Esophagus muscularis mucosa (tissue), 4 donors: ENCODE measurements at places on chromosomes 1 and 21. TPM values are rescaled to one million over a fixed set of nuclear protein-coding genes. Genes with fewer than 3 reads are reported as not detected.

The HSD11B1 gene
- total RNA-seq = 5.4 TPM

GRCh38 chr1:20404466-20404865 is 81.5 kb downstream of the CAMK2N1 start:
- no peak for DNase-seq

The UTS2 gene
- total RNA-seq = not detected

- DNase-seq = peak; percentile 94
These were observed 1.1 kb downstream of the LAMB3 start for GRCh38 chr1:209651138-209651587.

- no peak for DNase-seq
These were observed 71.4 kb downstream of the DIRAS3 start for GRCh38 chr1:67978890-67979516.

- peak; percentile 57 for DNase-seq
These were observed 3.3 kb downstream of the AMPD2 start for GRCh38 chr1:109622895-109623294.

- no peak for DNase-seq
These were observed 29.5 kb downstream of the TGFB2 start for GRCh38 chr1:218374401-218375353.

The ERRFI1 gene
- 541 TPM for total RNA-seq

DNA sequence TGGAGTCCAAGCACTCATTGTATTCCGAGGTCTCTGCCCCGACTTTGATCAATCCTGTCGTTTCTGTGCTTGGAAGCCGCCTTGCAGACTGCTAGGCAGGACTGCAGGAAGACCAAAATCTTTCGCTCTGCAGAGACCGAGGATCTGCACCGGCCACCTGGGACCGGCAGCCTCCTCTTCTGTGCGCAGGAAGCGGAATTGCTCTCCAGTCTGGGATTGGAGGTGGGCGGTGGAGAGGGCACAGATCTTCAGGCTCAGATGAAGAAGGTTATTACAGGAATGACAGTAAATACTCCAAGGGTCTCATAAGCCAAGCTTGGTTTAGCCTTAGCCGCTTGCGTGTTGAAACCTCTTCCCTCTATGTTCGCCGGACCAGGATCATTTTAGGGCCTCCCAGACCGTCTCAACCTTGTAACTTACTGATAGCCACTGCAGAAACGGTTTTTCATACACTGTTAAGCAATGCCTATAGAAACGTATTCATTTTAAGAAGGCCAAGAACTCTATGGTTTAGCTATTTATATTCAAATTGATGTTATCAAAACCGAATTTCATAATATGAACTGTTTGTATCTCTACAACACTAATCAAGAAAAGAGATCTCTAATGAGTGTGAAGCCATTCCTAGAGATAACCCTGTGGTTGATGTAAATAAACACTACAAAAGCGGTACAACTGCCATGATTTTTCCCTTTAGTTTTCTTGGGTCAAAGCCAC is 1.1 kb downstream of the MIA3 start:
- no peak for DNase-seq

- DNase-seq = no peak
These were observed 834.0 kb downstream of the USP25 start for GRCh38 chr21:16563795-16564194.

GRCh38 chr1:117097443-117097842 is 24.1 kb downstream of the TRIM45 start:
- no peak for DNase-seq

GRCh38 chr1:88350648-88351047 is 333.4 kb upstream of the PKN2 start:
- DNase-seq = no peak

GRCh38 chr1:113976609-113977278 is 2.5 kb upstream of the OLFML3 start:
- no peak for DNase-seq

- DNase-seq = no peak
These were observed 957.0 kb downstream of the AMY1C start for GRCh38 chr1:104706631-104707147.

GRCh38 chr1:224851210-224851847 is 78.1 kb upstream of the DNAH14 start:
- no peak for DNase-seq

GRCh38 chr1:19121192-19121591 is 88.9 kb downstream of the UBR4 start:
- no peak for DNase-seq

GRCh38 chr1:238779716-238780115 is 606.7 kb upstream of the CHRM3 start:
- no peak for DNase-seq

- no peak for DNase-seq
These were observed 107.7 kb upstream of the ZNF648 start for GRCh38 chr1:182169203-182169602.

The USP16 gene
- 39.9 TPM for total RNA-seq

The CDK11B gene
- 36.4 TPM for total RNA-seq

- no peak for DNase-seq
These were observed 25.0 kb downstream of the VASH2 start for GRCh38 chr1:212975111-212975918.

GRCh38 chr1:88191917-88192316 is 492.2 kb upstream of the PKN2 start:
- DNase-seq = no peak

DNA sequence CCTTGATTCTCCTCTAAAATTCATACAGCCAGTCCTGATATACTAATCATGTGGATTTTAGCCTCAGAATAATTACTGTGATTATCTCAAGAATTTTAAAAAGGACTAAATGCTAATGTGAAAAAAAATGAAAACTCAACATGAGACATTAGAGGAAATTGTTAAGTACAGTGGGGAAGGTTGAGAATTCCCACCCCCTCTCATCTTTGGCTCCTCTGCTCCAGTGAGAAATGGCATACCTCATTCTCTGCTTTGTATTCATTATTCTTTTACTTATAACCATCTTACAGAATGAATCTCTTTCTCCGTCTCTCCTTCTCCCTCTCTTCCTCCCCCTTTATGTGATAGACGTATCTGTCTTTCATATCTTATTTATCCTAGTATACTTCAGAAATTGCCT is 70.9 kb downstream of the DIRAS3 start:
- DNase-seq = no peak

DNA sequence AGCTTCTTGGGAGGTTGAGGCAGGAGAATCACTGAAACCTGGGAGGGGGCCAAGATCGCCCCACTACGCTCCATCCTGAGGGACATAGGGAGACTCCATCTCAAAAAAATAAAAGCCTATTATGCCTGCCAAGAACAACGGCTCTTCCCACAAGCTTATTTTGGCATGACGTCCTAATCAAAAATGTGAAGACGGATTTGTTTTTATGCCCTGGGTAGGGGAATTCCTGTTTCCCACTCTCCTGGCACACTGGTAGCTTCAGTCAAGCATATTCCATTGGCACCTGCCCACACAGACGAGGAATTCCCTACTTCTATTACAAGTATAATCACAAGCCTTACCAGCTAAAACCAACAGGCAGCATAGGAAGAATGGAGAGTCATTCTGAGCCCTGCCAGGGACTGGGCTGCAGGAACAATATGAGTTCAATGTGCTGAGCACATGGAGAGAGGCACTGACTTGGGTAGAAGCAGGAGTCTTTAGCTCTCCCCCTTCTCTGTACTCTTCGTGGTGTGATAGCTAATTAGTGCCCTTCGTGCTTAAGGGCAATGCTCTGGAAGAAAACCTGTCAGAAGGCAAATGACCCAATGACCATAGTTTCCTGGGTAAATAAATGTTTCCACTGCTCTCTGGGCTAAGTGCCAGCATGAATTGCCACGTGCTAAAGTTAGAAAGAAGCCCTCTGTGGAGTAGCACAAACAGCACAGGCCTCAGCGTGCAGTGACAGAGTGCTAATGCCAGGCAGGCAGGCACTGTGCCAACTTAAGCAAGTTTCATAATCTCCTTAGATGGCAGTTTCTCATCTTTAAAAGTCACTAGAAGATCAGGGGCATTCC is 16.8 kb downstream of the TNFSF4 start:
- no peak for DNase-seq

GRCh38 chr1:98668733-98669132 is 7.2 kb downstream of the SNX7 start:
- no peak for DNase-seq

DNA sequence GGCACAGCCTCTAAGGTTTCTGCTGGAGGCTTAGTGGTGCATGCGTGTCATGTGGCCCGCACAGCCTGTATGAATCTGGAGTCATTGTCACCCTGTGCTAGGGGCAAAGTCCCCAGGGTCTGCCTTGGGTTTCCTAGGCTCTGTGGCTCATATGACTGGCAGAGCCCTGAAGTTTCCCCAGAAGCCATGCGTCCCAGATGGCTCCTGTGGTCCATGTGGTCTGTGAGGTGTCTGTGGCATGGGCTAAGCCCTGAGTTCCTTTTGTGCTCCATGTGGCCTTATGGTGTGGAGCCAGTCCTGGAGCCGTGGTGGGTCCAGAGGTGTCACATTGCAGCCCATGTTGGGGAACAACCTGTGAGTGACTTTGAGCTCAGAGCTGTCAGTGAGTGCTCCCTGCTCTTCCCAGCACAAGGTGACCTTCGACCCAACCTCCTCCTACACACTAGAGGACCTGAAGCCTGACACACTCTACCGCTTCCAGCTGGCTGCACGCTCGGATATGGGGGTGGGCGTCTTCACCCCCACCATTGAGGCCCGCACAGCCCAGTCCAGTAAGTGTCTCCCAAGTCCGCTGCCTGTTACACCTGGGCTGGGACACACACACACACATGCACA is 57.8 kb upstream of the KDM4A start:
- no peak for DNase-seq

- DNase-seq = no peak
These were observed 7.0 kb downstream of the HSPG2 start for GRCh38 chr1:21930080-21930571.

GRCh38 chr1:109258481-109259466 is 9.4 kb downstream of the CELSR2 start:
- no peak for DNase-seq

The FBLIM1 gene
- total RNA-seq = 94.5 TPM

- DNase-seq = no peak
These were observed 14.7 kb upstream of the PTGFR start for GRCh38 chr1:78475888-78476610.

The TTF2 gene
- 10.6 TPM for total RNA-seq

The PRAMEF25 gene
- not detected for total RNA-seq

GRCh38 chr1:47818682-47819573 is 178.3 kb downstream of the TRABD2B start:
- DNase-seq = no peak

GRCh38 chr1:6206520-6206855 is 569 bp downstream of the RNF207 start:
- no peak for DNase-seq

- DNase-seq = no peak
These were observed 37.4 kb upstream of the DISP1 start for GRCh38 chr1:222777463-222777862.

DNA sequence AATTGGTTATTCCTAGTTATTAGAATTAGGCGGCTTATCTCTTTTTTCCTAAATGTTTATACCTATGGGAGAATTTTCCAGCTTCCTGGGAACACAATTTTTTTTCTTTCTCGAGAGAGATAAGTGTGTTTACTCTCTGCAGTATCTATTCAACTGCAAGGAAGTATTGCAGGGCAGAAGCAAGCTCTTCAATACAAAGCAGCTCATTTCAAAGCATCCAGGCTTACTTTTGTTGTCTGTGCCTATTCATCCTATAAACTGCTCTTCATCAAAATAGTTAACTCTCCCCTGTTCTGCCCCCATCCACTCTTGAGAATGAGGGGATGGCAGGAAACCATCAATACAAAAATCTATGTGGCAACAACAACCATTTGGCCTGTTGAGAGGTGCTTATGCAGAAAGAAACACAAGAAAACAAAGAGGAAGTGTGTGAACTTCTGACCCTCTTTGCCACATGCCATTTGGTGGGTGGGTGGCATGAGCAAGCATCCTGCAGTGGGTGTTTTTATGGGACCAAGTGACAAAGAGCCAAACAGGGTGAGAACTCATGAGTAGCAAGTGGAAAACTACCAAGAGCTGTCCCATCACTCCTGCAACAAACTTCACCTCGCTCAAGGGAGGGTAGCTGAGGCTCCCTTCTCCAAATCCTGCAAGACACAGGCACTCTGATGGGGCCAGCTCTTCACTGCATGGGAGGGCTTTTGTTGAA is 50.6 kb upstream of the MRPS6 start:
- no peak for DNase-seq

DNA sequence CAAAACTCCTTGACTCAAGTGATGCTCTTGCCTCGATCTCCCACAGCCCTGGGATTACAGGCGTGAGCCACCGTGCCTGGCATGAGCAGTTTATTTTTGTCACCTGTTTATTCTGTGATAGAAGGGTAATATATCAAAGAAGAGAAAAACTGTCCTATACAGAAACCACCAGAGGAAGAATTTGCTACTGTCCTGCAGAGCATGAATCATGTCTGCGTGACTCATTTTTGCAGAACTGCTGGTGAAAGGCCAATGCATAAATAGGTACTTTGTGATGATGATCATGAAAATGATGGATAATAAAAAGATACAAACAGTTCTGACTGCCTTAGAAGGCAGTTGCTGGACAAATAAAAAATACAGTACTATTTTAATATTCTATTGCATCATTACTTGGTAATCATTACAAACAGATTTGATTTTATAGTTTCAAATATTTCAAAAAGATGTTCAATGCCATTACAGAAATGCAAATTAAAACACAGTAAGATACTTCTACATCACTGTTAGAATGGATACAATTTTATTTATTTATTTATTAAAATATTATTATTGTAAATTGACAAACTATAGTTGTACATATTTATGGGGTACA is 26.5 kb downstream of the RIPPLY3 start:
- no peak for DNase-seq

DNA sequence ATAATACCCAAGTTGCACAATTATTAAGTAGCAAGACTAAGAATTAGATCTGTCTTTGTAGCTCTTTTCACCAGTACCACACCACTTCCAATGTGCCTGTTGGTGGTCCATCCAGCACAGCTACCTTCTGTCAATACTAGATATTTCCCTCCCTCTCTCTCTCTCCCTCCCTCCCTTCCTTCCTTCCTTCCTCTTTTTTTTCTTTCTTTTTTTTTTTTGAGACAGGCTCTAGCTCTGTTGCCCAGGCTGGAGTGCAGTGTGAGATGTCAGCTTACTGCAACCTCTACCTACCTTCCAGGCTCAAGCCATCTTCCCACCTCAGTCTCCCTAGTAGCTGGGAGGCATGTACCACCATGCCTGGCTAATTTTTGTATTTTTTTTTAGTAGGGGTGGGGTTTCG is 21.1 kb downstream of the KPNA6 start:
- no peak for DNase-seq
